ENCODE measurements at places on chromosomes 12 and 14.

DNA sequence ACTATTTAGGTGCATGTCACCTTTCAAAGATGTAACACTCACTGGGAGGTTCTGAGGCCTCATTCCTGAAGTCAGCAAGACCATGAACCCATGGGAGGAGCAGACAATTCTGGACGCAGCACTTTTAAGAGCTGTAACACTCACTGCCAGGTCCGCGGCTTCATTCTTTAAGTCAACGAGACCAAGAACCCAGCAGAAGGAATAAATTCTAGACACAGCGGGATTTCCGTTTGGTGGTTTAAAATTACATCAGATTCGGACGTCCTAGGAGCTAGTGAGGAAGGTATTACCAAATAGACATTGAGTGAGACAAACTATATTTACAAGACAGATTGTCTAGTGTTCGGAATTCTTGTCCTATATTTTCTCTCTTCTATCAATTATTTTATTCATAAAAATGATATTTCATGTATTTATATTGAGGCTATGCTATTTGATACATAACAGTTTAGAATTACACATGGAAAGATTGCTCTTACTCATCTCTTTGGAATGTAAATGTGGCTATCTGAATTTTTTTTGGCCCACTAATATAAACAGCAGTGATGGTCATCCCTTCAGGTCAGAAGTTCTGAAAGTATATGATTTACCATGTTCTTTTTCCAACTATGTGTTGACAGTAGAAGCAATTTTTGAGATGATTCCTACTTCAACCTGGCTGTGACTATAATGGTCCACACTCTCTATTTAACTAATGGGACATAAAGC, 1973.0 kb upstream of the FLRT2 start:
- DNase-seq: no peak

DNA sequence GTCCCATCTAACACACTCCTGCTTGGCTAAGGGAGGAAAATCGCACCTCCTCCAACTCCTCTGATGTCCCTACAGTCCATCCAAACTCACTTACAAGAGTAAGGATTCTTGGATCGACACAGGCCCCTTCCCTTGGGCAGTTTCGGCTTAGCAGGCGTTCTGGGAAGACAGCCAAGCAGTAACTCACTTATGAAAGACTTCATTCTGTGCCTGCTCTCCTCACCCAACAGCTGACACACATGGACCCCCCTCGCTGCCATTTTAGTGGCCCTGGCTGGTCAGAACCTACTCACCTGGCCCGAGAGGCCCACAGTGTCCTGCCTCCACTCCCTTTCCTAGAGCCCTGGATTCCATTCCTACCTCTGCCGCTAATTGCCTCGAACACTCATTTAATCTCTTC, 52.3 kb upstream of the BCL2L14 start:
- DNase-seq: no peak

- DNase-seq: no peak
Observed at GRCh38 chr12:73514672-73515071, 1023.0 kb upstream of the ATXN7L3B start.

- no peak for DNase-seq
Observed at GRCh38 chr14:31243860-31244259, 36.3 kb upstream of the HECTD1 start.
